Activated CD8-positive, alpha-beta memory T cell treated with anti-CD3 and anti-CD28 coated beads for 48 hours (primary cell): ENCODE measurements at places on chromosomes 1 and 21.

DNA sequence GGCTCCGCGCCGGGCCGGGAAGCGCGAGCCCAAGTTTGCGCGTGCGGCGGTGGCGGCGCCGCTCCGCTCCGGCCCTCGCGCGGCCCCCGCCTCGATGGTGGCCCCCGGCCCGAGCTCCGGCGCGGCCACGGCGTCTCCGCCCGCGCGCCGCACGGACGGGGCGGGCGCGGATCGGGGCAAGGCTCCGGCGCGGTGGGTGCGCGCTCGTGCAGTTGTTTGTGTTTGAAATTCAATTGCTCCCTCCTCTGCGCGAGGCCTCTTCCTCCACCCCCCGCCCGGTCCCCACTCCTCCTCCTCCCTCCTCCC, at the start of gene HDGF:
Gene HDGF, minus strand, starts transcription at position 225 of the 306 bp plus-strand sequence. CDS start 246 bp downstream, outside the sequence.
- DNase-seq = no peak

GRCh38 chr1:10674700-10675609, 121.5 kb downstream of the CASZ1 start:
- no peak for DNase-seq

DNA sequence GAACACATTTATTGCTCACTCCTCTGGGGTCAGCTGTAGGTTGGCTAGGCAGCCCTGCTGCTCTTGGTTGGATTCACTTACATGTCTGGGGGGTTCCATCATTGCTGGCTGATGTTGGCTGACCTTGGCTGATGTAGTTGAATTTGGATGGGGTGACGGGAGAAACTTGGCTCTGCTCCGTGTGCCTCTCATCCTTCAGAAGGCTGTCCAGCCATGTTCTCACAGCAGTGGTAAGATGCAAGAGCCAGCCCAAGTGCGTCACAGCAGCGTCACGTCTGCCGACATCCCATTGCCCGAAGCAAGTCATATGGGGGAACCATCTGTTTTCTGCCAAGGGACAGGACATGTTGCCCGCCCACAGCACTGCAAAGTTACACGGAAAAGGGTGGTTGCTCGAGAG, 613.5 kb downstream of the MATN1 start:
- no peak for DNase-seq

DNA sequence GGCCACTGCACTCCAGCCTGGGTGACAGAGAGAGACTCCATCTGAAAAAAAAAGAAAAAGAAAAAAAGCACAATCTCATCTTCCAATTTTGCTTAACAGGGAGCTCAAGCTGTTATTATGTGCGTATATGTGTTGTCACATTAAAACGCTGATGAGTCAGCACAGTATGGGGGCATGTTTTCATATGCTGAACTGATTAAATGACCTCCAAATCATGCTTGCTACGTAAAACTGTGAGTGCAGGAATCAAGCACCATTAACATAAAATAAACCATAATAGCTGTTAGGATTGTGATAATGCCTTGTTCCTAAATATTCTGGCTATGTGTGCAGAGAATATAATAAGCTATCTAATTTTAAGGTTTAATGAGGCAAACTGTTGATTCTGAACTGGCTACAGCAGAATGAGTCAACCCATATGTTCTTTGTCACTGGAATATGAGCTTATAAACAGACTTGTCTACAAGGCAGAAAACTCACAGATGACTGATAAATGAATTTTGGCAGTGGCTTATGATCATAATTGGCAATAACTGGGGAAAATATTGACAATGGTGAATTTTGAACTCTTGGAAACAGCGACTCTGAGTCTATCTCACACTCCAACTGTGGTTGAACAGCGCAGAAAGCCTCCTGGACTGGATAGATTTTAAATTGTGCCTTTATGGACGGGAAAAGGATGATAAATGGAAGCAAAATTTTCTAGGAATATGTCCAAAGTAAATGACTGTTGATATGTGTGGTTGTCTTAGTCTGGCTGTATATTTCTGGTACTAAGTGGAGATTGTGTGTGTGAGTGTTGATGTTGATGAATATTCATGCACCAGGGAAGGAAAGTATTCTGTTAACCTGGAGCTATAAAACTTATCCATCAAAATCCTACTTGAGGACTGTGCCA, 75.5 kb downstream of the VCAM1 start:
- no peak for DNase-seq

DNA sequence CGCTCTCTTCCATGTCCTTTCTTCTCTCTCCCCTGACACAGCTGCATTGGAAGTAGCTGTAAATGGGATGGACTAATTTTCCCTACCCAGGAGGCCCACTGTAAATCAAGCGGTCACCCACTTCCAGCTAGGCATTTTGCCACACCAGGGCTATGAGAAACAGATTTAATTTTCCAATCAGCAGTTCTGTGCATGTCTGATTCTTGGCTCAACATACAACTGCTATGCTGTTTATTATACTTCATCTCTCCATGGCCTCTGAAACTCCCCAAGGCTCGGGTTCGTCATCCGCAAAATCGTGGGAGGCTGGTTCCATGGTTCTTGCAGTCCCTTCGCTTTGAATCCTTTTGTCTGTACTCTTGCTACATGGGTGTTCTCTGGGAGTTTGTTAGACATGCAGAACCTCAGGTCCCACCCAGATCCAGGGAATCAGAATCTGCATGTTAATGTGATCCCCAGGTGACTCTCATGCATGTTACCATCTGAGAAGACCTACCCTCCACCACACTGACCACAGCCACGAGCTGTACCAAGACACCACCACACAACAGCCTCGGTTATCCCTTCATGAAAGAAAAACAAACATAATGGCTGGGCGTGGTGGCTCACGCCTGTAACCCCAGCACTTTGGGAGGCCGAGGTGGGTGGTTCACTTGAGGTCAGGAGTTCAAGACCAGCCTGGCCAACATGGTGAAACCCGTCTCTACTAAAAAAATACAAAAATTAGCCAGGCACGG, 190.5 kb downstream of the GABPA start:
- DNase-seq = no peak

DNA sequence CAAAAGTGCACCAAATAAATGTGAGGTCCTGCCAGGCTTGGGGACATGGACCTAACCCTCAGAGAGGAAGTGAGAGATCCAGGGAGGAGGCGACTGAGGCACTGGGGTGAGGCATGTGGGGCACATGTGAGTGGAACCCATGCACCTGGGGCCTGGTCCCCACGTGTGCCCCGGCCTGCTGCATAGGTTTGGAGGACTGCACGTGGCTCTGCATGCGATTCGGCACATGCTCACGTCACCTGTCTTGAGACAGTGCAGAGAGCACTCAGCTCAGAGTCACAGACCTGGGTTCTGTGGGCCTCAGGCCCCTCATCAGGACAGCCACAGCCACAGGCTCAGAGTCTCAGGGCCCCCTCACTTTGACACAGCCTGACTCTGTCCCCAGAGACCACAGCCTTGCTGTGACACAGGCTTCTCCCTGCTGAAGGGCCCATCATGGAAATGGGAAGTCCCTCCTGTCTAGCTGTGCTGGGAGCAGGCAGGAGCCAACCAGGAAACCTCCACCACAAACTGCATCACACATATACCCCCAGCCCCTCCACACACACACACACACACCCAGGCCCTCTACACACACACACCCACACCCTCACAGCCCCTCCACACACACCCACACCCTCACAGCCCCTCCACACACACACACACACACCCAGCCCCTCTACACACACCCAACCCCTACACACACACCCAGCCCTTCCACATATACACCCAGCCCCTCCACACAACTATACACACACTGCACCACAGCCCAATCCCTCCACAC, 48.2 kb downstream of the SLC9A1 start:
- DNase-seq = no peak

DNA sequence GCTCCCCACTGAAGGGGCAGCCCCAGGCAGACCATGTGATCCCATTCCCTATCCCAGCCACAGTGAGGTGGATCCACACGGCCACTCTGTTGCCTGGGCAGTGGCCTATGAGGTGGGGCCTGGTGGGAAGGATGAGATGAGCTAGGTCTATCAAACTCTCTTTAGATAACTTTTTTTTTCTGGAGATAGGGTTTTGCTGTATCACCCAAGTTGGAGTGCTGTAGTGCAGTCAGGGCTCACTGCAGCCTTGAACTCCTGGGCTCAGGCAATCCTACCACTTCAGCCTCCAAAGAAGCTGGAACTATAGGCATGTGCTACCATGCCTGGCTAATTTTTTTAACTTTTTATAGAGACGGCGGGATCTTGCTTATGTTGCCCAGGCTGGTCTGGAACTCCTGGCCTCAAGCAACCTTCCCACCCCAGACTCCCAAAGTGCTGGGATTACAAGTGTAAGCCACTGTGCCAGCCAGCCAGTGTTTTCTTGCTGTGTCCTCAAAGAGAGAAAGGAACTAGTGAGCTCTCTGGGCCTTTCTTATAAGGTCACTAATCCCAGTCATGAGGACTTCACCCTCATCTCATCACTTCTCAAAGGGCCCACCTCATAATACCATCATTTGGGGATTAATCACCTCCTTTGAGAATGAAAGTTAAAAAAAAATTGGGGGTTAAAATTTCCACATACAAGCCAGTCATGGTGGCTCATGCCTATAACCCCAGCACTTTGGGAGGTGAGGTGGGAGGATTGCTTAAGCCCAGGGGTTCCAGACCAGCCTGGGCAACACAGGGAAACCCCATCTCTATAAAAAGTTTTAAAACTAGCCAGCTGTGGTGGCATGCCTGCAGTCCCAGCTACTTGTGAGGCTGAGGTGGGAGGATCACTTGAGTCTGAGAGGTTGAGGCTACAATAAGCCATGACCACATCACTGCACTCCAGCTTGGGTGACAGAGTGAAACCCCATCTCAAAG, 36.6 kb downstream of the H3-3A start:
- no peak for DNase-seq

GRCh38 chr1:53567851-53568250, 108.7 kb downstream of the DMRTB1 start:
- no peak for DNase-seq

DNA sequence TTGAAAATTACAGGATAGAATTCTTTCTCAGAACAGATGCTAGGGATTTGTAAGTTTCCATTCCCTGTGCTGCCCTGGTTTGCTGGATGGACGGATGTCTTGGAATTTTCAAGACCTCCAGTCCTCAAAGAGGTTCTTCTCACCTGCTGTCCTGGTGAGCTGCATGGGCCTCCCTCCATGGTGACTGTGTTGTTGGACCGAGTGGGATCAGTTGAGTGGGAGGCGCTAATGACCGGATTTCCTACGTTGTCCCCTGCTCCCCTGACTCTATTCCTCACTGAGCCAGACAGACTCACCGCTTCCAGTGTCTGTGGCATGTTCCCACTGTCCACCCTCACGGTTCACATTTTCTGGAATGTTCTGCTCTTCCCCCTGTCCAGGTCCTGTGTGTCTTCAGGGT, 229.8 kb downstream of the CAMTA1 start:
- no peak for DNase-seq

DNA sequence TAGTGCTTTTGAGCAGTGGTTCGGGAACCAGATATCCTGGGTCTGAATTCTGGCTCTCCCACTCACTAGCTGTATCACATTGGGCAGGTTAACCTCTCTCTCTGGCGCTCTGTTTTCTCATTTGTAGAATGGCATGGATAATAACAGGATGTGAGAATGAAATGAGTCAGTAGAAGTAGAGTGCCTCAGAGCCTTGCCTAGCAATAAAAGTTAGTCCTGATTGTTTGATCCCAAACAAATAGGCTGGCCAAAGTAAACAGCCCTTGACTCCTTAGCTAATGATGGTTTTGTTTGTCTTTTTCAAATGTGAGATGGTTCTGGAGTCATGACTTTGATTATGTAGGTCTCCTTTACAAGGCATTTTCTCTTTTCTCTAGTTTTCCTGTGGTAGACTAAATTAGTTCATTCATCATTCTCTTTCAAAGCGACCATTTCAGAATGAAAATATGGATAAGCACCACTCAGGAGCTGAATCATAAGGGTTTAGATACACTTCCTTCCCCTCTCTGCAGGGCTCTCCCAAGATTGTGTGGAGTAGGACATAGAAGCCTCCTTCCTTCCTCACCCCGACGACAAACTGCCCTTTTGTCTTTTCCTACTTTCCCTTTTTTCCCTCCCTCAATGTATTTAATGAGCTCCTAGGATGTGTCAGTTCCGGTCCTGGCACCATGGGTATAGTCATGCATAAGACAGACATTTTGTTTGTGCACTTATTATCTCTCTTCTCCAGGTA, 23.1 kb downstream of the KIAA0040 start:
- DNase-seq = no peak

DNA sequence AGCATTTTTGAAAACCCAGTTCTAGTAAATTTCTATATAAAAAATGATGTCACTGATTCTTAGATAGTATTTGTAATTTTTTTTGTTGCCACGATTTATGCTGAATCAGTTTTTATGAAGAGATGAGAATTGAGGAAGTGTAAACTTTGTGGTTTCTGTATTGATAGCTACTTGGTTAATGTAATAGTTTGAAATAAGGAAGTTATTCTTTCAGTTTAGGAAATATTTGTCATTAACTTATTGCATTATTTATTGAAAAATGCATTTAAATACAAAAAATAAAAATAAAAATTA, 97.8 kb downstream of the ZFYVE9 start:
- no peak for DNase-seq

DNA sequence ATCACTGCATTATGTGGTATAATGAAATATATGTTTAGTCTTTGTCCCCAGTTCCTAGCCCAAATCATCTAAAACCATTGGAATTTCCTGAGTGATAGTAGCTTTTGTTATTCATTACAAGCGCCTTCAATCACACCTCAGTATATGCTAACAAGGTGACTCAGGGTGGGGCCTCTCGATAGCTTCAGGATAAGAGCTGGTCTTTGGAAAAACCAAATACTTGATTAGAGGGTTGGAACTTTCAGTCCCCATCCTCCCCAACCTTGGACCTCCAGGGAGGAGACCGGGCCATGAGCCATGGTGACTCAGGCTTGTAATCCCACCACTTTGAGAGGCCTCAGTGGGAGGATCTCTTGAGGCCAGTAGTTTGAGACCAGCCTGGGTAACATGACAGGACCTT, 5.1 kb upstream of the BRDT start:
- DNase-seq = no peak

GRCh38 chr1:158249646-158250045, 4.6 kb upstream of the CD1A start:
- DNase-seq = no peak

- DNase-seq = no peak
These were observed 131.7 kb downstream of the TMEM53 start for GRCh38 chr1:44542420-44543063.

DNA sequence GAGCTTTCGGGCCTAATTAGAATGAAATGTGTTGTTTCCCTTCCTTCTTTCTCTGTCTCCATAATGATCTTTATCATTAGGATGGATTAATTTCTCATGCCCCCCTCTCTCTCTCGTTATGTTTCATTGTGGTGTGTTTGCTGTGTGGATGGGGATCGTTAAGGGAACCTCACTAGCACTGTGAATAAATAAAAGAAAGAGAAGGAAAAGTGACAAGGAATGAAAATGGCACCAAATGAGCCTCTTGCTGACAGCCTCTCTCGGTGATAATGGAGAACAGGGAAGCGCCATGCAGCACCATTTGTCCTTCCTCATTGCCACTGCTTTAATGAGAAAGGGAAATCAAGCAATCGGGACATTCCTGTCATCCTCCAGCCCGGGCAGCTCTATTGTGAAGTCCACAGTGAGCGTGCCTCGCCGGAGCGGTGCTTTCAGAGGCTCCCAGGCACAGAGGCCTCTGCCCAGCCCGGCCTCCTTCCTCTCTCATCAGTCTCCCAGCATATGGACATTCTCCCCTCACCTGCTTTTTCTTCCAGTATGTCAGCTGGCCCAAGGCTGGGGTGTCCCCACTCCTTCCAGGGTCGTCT, 265.7 kb upstream of the TMEM51 start:
- DNase-seq = no peak

GRCh38 chr1:39653546-39654031, 14.1 kb upstream of the HEYL start:
- no peak for DNase-seq

- DNase-seq = no peak
These were observed 39.1 kb downstream of the AKNAD1 start for GRCh38 chr1:108817811-108818210.

GRCh38 chr1:205571747-205572146, 60.1 kb downstream of the ELK4 start:
- DNase-seq = no peak
